ENCODE measurements at places on chromosomes 7 and 10.

DNA sequence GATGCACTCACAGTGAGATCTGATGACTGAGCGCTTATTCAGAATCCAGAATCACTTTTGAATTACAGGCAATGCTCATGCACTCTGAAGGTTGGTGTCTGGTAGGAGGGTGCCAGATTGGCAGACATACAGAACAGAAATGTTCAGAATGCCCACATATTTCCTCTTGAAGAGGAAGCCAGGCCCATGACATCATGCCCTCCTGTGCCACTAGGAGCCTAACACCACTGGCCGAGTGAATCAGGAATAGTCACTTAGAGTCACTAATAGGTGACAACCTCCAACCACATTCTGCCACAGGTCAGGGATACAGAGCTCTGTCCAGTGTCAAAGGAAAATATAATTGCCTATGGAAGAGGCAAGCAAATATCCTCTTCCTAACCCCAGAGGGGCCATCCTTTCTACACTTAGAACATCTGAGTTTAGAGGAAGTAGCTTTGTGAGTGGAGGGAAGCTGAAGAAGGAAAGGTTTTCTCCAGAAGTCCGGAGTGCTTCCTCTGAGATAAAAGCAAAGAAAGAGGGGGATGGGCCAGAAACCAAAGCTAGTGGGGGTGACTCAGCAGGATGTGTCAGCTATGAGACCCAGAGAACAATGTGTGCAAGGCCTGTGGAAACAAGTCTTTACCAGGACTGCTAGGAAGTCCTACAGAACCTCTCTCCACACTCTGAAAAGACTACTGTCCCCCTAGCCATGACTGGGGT is 838.8 kb downstream of the GRID1 start:
- DNase-seq, result no peak

GRCh38 chr7:44709011-44709915 is 39.4 kb upstream of the ZMIZ2 start:
- no peak for DNase-seq

- no peak for DNase-seq
These were observed 80.2 kb upstream of the TMEM229A start for GRCh38 chr7:124113045-124113444.

DNA sequence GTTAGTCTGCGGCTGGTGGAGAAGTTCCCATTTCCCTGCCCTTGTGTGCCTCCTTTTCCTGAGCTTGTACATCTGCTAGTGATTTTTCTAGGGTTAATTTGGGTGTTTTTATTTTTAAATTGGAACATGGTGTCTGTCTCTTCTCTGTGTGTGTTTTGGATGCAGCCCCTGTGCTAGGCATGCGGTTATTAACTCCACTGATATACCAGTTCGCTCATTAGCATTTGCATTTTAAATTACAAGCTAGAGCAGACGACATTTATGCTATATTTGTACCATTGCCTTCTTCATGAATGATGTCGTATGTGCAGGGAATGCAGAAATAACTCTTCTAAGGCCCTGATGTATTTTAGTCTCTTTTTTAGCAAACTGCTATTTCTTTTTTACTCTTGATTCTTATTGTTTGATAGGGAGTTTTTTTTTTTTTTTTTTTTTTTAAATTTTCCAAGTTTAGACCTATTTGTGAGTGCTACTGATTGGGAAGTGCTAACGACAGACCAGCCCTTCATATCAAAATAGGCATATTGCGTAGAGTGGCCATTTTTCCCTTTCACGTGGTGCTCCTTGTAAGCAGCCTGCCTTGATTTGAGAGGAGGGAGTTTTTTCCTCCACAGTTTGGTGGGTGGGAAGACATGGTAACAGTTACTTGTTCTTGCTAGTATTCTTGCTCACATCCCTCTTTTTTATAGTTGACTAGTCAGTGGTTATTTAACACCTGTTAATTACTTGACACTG is 89.6 kb downstream of the LRRC4 start:
- DNase-seq, result no peak

All from fibroblast of gingiva (primary cell).